ENCODE measurements at places on chromosomes 4 and X.
A peak's percentile ranks its signal among the peaks of the same experiment; 100 is the strongest.

DNA sequence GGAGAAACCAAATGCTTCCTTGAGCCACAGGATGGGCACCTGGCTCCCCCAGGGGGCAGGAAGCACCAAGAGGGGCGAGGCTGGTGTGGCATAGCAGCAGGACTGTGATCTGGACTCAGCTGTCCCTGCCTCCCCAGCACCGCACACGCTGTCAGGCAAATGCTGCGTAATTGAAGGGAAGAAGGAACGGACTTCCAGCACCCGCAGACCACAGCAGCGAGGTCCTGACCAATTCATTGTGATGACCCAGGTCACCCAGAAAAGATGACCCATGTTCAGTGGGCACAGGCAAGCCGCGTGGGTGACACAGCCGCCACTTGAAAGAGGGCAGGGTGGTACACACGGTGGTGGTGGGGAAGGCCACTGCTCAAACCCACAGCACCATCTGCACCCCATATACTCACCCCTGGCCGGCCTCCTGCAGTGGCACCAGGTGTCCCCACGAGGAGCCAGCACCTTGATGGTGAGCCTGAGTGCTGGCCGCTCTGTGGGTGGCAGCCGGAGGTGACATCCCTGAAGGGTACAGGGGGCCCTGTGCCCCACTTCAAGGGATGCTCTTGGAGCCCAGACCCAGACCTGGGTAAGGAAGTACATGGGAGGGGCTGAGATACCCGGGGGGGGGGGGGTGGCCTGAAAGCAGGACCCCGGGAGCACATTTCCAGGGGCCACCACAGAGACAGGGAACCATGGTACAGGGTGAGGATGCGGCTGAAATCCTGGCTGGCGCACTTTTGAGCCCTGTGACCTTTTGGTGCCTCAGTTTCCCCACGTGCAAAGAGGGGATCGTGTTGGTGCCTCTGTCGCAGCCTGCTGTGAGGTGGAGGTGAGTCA lies 11.5 kb downstream of the NAT8L start:
- DNase-seq = no peak

- DNase-seq = no peak
Measured at GRCh38 chr4:105719204-105719603, 10.6 kb downstream of the GSTCD start.

DNA sequence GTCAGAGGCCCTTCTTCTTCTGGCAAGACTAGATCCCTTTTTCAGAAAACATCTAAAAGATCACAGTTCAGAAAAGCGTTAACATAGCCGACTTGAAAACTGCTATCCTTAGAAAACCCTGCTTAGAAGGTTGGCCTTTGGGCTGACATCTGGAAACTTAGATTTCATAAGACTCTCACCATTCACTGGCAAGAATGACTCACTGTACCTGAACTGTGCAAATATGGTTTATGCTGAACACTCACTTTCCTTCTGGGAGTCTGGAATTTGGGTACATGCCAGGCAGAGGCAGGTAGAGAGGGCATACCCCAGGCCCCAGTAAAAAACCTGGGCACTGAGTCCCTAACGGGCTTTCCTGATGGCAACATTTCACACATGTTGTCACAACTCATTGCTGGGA lies 88.8 kb upstream of the GPC3 start:
- no peak for DNase-seq

- no peak for DNase-seq
Measured at GRCh38 chr4:118915468-118915867, 26.8 kb downstream of the SYNPO2 start.

DNA sequence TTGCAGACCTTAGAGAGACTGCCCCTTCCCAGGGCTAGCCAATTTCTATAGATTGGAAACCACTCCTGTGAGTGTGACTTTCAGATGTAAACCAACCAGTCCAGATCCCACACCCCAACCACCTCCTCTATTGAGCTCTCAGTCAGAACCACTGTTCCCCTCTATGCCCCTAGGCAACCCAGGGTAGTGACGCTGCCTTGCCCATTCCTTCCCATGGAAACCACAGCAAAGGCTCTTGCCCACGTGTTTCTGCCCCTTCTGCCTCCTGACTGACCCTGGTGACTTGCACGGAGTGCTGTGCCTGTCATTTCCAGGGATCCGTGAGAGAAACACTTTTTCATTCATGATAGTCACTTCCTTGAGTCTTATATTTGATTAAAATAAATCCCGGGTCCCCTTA lies 32.4 kb downstream of the CYTL1 start:
- no peak for DNase-seq

DNA sequence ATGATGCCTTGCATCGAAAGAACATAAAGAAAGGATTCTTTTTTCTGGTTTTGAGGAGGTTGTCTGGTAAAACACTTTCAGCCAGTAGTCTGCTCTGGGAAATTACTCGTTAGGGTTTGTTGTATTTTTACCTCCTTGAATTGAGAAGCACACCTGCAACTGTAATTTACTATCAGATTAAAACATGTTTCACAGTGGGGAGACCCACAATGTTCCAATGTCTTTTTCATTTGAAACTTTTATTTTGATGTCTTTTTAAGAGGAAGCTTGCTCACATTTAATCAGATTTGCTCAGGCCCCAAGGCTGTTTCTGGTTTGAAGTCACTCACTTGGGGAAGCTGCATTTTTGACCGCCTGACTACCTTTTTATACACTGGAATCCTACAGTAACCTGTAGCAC lies 12.0 kb downstream of the TMEM154 start:
- DNase-seq = no peak

GRCh38 chrX:24341795-24342194 lies 18.6 kb upstream of the SUPT20HL1 start:
- DNase-seq = no peak

DNA sequence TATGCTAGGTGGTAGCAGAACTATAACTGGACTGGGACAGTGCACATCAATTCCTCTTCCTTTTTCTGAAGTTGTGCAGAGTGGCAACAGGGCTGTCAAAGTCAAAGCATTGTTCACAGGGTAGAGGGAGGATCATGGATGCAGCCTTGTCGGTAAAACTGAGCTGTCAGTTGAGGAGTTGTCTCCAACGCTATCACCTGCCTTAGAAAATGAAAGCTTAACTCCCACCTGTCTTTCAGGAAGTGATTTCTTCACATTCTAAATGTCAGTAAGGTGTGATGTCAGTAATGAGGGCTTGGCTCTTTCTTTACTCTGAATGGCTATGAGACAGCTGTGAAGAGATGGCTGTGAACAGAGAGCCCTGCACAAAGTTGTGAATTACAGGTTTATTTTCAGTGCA lies 66.4 kb upstream of the BANK1 start:
- DNase-seq = no peak

DNA sequence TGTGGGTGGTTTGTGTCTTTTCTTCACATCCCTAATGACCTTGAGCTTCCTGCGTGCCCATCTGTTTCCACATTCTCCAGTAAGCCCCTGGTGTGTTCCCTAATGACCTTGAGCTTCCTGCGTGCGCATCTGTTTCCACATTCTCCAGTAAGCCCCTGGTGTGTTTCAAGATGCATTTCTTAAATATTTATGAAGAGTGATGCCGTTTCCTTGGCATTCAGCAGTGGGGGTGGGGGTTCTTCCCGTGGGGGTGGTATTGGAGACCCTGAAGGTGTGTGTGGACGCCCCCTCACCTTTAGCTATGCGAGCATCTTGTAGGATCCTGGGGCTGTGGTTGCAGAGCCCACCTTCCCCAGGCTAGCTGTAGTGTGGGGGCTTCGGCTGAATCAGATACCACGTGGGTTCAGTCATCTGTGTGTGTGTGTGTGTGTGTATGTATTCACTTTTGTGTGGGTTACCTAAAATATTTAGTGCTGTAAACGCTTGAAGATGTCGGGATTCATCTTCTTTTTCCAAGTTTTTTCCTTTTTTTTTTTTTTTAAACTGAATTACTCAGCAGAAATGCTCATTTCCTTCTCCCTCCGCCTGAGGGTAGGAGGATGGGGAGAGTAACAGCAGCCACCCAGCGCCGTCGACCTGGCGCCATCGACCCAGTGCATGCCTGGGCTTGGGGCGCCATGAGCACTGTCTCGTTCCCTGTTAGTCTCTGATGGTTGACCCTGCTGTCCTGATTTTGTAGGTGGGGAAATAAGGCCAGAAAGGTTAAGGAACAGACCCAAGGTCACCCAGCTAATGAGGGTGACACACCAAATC lies 9.9 kb downstream of the NSG1 start:
- DNase-seq = no peak

GRCh38 chr4:89296896-89297295 lies 10.7 kb downstream of the GPRIN3 start:
- no peak for DNase-seq

DNA sequence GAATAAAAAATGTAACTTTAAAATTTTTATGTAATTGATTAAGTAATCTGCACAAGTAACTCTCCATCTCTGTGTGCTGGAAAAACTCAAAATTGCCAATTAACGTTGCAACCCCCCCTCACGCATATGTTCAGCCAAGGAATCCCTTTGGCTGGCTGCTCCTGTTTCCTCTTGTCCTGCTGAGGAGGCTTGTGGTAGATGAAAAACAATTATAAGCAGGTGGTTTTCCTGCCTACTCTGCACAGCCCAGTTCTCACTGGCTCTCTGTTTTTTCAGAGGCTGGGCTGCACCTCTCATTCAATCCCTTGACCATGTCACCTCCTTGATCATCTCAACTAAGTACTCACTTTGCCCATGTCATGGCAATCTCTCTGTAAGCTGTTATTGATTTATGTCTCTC lies 1068.4 kb downstream of the ARAP2 start:
- DNase-seq = no peak

GRCh38 chrX:9019151-9019550 lies 14.8 kb downstream of the FAM9B start:
- no peak for DNase-seq

- no peak for DNase-seq
Measured at GRCh38 chrX:22021751-22022324, 10.3 kb upstream of the PHEX start.

- DNase-seq = no peak
Measured at GRCh38 chr4:153440475-153440874, 25.7 kb upstream of the TMEM131L start.

GRCh38 chrX:65035446-65035770 lies 59.2 kb upstream of the ZC4H2 start:
- no peak for DNase-seq

DNA sequence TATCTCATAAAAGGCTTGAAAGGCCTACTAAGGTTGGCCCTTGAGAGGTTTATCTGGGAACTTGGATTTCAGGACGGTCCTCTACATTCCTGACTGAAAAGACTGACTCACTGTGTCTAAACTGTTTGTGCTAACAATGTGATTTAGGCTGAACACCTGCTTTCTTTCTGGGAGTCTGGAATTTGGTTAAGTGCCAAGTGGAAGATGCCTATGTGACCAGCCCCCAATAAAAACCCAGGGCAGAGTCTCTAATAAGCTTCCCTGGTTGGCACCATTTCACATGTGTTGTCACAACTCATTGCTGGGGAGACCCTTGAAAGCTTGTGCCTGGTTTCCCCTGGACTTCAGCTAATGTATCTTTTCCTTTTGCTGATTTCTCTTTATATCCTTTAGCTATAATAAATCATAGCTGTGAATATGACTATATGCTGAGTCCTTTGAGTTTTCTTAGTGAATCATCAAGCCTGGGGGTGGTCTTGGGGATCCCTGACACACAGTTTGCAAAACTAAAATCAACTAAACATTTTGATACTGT lies 55.1 kb downstream of the GPR82 start:
- no peak for DNase-seq

DNA sequence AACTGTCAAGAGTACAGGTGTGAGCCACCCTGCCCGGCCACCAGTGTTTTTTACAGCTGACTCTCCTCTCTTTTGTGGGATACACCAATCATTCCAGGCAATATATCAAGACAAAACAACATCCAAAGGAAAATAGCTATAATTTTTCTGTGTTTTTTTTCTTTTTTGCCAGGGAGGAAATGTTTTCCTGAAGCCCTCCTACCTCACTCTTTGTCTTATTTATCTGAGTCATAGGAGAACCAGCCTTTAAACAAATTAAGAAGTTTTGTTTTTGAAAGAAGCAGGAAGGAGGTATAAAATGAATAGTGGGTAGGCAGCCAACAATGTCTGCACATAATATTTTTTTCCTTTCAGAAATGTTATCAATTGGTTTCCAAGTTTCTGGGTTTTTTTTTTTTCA lies 493.9 kb downstream of the CCSER1 start:
- no peak for DNase-seq

GRCh38 chr4:181757910-181758660 lies 485.1 kb upstream of the TENM3 start:
- no peak for DNase-seq

- no peak for DNase-seq
Measured at GRCh38 chr4:126328914-126329313, 1014.2 kb downstream of the FAT4 start.

DNA sequence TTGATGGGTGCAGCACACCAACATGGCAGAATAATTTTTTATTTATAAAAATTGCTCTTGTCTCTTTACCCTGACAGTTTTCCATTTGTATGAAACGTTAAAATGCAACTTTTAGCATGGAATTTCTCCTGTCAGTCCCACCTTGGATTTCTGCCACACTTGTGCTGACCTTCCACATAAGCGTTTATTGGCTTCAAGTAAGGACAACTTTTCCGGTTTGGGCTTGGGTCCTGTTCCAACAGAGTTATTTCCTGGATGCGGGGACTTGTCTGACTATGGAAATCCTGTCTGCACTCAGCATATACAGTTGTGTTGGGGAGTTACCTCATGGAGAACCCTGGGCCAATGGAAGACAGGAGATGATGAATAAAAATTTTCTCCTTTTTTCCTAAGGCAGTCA lies 294.7 kb downstream of the NAF1 start:
- no peak for DNase-seq

GRCh38 chr4:10047967-10048366 lies 26.7 kb upstream of the SLC2A9 start:
- no peak for DNase-seq

GRCh38 chr4:54909961-54910360 lies 215.4 kb downstream of the KDR start:
- no peak for DNase-seq

GRCh38 chrX:23503835-23504539 lies 163.3 kb upstream of the PRDX4 start:
- no peak for DNase-seq

- no peak for DNase-seq
Measured at GRCh38 chr4:99028187-99028586, 32.7 kb downstream of the METAP1 start.

GRCh38 chr4:7650606-7651385 lies 216.1 kb upstream of the PSAPL1 start:
- no peak for DNase-seq

DNA sequence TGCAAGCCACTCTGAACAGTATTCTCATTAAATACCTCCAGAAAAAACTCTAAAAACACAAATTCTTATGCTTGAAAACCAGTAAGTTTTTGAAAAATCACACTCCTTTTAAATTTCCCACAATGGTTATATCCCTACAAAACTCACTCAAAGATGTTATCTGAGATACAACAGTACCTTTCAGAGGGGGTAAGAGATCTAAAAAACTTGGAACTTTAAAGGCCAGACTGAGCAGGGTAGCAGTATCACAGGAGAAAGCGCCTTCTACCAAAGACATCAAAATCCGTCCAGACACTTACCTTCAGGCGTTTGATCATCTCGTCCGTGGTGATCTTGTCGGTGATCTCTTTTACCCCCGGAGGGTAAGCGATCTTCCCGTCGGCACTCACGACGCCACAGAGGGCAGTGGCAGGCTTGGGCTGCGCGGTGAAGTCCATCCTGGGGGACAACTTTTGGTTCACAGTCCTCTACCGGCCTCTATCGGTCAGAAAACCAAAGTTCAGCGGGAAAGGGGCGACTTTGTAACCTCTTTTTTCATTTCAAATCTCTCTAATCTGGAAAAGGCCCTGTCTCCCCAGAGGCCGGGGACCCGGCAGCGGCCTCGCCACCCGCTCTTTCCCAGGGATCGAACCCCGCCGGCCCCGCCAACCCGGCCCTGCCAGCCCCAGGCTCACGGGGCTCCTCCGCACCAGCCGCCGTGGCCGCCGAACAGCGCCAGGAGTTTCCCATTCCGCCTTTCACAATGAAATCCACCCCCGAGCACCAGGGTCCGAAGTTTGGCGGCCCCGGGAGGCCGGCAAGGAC lies 1.4 kb downstream of the PDS5A start:
- DNase-seq = peak; percentile 37
